T-cell (primary cell): ENCODE measurements at places on chromosomes 13 and 19.

- peaks cover 19% of the 10 kb centered on the region for H3K36me3 ChIP-seq
- DNase-seq = no peak
- no peak overlapping the region for H3K4me3 ChIP-seq
- H3K27ac ChIP-seq = no peak overlapping the region
- no peaks in the 10 kb centered on the region for H3K27me3 ChIP-seq
These were observed 14.0 kb downstream of the PLIN4 start for GRCh38 chr19:4504297-4504701.

DNA sequence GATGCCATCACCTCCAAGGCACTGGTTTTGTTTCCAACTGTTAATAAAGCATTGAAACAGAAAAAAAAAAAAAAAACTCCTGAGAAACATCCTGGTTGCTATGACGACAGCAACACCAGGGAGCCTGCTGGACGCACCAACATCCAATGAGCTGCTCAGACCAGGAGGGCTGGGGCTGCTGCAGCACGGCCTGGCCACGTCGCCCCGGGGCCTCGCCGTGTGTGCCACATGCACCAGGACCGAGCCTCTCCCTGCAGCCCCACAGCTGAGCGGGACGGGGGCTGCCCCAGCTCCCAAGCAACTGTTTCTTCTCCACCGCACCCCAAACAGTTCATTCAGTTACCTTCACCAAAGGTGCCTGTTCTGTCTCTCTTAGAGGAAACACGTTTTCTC lies 54.5 kb downstream of the RASA3 start:
- no peaks in the 10 kb centered on the region for H3K27me3 ChIP-seq
- peaks cover 71% of the 10 kb centered on the region for H3K36me3 ChIP-seq

DNA sequence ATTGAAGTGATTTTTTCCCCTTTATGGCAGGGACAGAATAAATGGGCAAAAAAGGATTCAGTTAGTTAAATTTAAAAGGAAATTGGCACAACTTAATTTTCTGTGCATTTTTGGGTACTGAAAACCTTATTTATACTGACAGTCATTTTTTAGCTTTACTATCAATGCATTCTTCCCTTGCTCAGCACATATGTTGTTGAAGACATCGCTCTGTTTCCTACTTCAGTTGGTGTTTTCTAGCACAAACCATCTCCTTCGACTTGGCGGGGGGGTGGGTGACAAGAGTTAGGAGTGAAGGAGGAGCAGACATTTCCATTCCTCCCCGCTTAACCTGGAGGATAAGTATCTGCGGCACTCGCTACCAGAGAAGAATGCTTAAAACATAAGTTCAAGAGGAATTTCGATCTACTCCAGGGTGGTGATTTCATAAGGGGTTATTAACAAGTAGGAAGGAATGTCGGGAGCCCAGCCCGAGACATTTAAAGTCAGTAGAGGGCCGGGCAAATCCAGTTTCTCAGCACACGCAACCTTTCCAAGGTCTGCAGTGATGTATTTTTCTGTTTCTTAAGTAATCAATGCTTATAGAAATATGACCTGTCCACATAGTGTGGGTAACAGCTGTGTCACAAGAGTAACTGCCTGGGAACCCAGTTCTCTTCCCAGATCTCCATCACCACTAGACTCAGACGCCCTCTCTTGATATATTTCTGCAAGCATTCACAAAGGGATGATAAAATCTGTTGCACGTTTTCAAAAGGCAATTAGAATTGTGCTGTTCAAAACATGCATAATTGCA lies 525.8 kb downstream of the MYO16 start:
- H3K27me3 ChIP-seq = no peaks in the 10 kb centered on the region
- no peak overlapping the region for H3K4me3 ChIP-seq
- DNase-seq = no peak
- H3K36me3 ChIP-seq = no peaks in the 10 kb centered on the region
- no peaks in the 10 kb centered on the region for H3K4me1 ChIP-seq

GRCh38 chr19:17872251-17873001 lies 681 bp downstream of the SLC5A5 start:
- H3K4me3 ChIP-seq = peak overlapping the region; percentile 54
- H3K27ac ChIP-seq = peak overlapping the region; percentile 12
- H3K36me3 ChIP-seq = no peaks in the 10 kb centered on the region
- DNase-seq = peak; percentile 31
- H3K27me3 ChIP-seq = peaks cover 37% of the 10 kb centered on the region
- H3K4me1 ChIP-seq = peaks cover 5% of the 10 kb centered on the region

- H3K4me3 ChIP-seq = no peak overlapping the region
- no peak for DNase-seq
- H3K27ac ChIP-seq = no peak overlapping the region
- H3K36me3 ChIP-seq = peaks cover 12% of the 10 kb centered on the region
- H3K27me3 ChIP-seq = no peaks in the 10 kb centered on the region
- H3K4me1 ChIP-seq = peaks cover 18% of the 10 kb centered on the region
These were observed 2.0 kb downstream of the COLGALT1 start for GRCh38 chr19:17557466-17557865.

GRCh38 chr13:103640606-103641005 lies 574.4 kb upstream of the SLC10A2 start:
- no peak overlapping the region for H3K4me3 ChIP-seq
- H3K36me3 ChIP-seq = no peaks in the 10 kb centered on the region
- no peaks in the 10 kb centered on the region for H3K4me1 ChIP-seq
- no peak overlapping the region for H3K27ac ChIP-seq

DNA sequence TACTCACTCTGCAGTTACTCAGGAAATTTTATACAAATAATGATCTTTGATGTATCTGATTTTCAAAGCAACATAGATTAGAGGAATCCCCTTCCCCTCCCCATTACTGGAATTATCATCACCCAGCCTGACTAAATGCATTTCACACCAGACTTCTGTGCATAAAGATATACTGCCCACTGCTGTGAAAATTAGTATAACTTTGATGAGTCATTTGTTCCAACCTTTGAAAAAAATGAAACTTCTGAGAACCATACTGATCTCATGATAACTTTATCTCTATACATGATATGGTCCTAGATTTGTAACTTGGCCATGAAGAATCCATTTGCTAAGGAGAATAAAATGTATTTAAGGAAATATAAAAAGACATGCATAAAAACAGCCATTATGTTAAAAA lies 63.9 kb downstream of the GPC6 start:
- H3K27ac ChIP-seq = no peak overlapping the region
- no peaks in the 10 kb centered on the region for H3K4me1 ChIP-seq
- DNase-seq = no peak
- no peaks in the 10 kb centered on the region for H3K27me3 ChIP-seq
- no peaks in the 10 kb centered on the region for H3K36me3 ChIP-seq

DNA sequence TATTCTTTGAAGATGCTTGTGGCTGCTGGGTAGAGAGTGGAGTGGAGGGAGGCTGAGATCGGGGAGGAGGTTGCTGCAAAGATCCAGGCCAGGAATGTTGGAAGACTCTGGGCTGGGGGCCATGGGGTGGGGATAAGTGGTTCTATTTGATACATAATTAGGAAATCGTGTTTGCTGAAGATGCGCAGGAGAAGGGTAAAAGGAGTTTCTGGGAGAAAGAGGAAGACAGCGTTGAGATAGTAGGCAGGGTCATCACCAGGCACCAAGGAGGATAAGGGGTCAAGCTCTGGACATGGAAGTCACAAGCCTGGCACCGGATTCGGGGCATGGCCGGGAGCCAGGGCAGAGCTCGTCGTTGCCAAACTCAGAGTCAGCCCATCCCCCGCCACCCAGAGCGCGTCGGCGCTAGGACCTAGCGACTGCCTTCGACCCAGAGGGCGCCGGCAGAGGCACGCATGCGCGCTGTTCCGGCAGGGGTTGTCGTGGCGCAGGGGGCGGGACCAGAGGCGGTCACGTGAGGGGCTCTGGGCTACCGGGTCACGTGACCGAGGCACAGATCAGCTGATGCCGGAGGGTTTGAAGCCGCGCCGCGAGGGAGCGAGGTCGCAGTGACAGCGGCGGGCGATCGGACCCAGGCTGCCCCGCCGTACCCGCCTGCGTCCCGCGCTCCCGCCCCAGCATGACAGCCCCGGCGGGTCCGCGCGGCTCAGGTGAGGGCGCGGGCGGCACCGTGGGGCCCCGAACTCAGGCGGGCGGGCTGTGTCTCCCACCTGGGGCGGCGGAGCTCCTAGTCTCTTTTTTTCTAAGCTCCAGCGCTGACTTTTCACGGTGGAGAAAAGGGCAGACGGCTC lies at the start of gene MCOLN1:
Gene MCOLN1, plus strand, starts transcription at position 553 of the 851 bp plus-strand sequence. Its CDS starts 127 bp downstream, at position 680.
- H3K27me3 ChIP-seq = peaks cover 12% of the 10 kb centered on the region
- DNase-seq = peak; percentile 99
- peak within 1 kb of the TSS; percentile 85 for H3K4me3 ChIP-seq
- H3K4me1 ChIP-seq = peaks cover 8% of the 10 kb centered on the region

DNA sequence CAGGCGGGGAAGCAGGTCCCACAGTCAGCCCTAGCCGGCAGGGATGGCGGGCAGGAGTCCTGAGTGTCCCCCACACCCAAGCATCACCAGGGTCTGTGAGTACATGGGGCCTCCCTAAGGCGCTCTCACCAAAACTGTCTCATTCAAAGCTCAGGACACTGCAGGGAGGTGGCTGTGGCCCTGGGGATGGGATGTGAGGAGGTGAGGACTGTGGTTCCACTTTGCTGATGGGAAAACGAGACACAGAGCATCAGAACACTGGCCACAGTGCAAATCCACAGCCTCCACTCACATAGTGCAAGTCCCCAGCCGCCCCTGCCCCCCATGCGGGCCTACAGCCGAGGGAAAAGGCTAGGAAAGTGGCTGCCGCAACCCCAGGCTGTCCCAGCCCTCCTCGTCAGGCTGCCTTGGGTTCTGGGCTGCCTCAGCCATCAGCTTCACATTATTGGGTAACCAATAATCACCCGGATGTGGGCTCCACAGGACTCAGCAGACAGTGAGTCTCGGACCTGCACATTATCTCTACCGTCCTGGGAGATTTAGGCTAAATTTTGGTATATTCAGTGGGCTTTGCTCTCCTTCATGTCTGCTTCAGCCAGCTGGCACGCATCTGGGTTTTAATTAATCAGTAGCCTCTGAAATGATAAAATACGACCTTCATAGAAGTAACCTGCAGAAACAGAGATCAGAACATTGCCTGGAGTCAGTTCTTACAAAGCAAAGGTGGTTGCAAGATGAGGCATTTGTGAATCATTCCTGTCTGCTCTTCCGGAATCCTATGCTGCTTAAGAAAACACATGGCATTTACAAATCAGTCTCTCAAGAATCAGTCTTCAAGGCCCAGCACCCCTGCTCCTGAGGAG lies 77.0 kb downstream of the SOX1 start:
- DNase-seq = no peak
- H3K36me3 ChIP-seq = no peaks in the 10 kb centered on the region
- no peak overlapping the region for H3K4me3 ChIP-seq
- H3K4me1 ChIP-seq = no peaks in the 10 kb centered on the region
- H3K27me3 ChIP-seq = peaks cover 20% of the 10 kb centered on the region

DNA sequence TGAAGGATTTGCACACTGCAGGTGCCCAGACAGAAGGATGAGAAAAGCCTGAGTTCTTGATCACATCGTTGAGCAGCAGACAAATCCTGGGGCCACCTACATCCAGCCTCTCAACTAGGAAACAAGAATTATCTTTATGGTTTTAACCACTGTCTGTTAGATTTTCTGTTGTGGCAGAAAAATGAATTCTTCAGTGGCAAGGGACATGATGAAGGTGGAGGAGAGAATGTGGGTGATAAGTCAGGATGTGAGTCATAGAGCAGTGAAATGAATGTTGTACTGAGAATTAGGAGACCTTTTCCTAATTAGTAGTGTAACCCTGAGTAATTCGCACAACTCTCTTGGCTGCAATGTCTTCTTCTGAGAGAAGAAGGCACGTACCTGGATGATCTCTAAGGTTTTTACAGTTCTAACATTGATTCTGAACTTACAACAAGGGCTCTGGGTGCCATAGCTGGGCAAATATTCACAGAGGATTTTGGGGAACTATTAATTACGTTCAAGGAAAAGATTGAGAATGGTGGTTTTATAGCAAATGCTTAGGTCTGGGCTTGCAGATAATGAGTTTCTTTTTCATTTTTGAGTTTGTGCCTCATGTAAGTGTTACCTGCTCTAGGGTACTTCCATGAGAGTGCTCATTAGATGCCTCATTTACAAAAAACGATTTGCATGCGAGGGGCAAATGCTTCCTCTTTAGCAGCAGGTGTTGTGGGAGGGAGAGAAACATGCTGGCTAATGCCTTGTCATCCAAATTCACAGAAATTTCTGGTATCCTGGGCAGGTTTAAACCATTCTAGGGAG lies 111.0 kb upstream of the KL start:
- no peak overlapping the region for H3K4me3 ChIP-seq
- H3K27ac ChIP-seq = no peak overlapping the region
- peaks cover 3% of the 10 kb centered on the region for H3K4me1 ChIP-seq
- no peaks in the 10 kb centered on the region for H3K36me3 ChIP-seq

DNA sequence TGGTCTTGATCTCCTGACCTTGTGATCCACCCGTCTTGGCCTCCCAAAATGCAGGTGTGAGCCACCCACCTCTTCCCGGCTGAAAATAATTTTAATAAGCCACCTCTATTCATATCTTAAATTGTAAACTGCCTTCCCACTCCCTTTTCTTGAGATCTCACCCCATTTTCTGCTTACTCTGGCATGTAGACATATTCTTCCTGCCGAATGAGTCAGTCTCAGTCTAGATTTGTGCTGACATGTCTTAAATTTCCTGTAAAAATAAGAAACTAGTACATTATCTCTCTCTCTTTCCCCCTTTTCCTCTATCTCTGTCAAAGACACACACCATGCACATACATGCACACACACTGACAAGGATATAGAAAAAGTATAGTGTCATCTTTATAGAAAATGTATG lies 60.9 kb downstream of the THSD1 start:
- no peak overlapping the region for H3K4me3 ChIP-seq
- peaks cover 4% of the 10 kb centered on the region for H3K27me3 ChIP-seq
- H3K4me1 ChIP-seq = no peaks in the 10 kb centered on the region
- no peaks in the 10 kb centered on the region for H3K36me3 ChIP-seq

- H3K36me3 ChIP-seq = peaks cover 39% of the 10 kb centered on the region
- DNase-seq = no peak
- H3K27me3 ChIP-seq = peaks cover 21% of the 10 kb centered on the region
- H3K4me3 ChIP-seq = peak overlapping the region; percentile 83
These were observed 461 bp upstream of the HSPB6 start for GRCh38 chr19:35757231-35757748.

- peaks cover 13% of the 10 kb centered on the region for H3K27me3 ChIP-seq
- no peak overlapping the region for H3K27ac ChIP-seq
- no peaks in the 10 kb centered on the region for H3K4me1 ChIP-seq
- H3K4me3 ChIP-seq = no peak overlapping the region
- H3K36me3 ChIP-seq = no peaks in the 10 kb centered on the region
- no peak for DNase-seq
These were observed 271.4 kb downstream of the NALCN start for GRCh38 chr13:101144808-101145419.

- no peak overlapping the region for H3K27ac ChIP-seq
- H3K36me3 ChIP-seq = no peaks in the 10 kb centered on the region
- no peak overlapping the region for H3K4me3 ChIP-seq
- no peaks in the 10 kb centered on the region for H3K4me1 ChIP-seq
These were observed 14.0 kb upstream of the GJA3 start for GRCh38 chr13:20174656-20175405.
